Activated CD4-positive, alpha-beta T cell treated with anti-CD3 and anti-CD28 coated beads for 4 hours (primary cell): ENCODE measurements at places on chromosomes 7 and 10.

GRCh38 chr10:6721480-6721879 is 141.4 kb upstream of the PRKCQ start:
- DNase-seq, result no peak

DNA sequence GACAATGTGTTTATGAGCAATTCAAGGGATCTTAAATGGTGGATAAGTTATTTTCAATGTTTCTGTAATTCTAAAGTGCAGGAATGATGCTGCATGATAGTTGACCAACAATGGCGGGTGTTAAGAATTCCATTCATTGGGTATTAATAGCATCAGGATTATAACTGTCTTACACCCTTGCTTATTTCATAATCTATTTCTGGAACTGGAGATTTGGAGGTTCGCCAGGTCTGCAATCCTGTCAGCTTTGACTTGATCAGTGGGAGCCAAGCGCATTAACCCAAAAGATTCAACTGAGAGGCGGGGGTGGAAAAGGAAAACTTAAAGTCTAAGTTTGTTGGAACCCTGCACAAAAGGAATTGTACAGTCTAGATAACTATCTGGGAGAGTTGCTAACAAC is 114.9 kb upstream of the ZEB1 start:
- no peak for DNase-seq

- DNase-seq, result no peak
Observed at GRCh38 chr10:29968585-29968984, 90.8 kb downstream of the JCAD start.

DNA sequence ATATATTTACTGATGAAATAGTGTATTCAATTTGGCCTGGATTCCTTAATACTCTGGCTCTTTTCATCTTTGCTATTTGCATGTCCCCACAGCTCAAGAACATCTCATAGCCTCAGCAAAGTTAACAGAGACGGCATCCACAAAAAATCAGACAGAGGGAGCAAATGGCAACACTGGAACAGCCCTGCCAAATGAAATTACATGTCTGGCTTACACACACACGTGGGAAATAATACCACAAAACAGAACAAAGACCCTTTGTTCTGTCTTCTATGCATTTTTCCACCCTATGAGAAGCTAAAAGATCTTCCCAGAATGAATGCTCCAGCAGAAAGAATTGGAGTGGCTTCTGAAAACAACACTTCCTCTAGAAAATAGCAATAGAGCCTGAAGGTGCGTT is 139.5 kb downstream of the ALOX5 start:
- no peak for DNase-seq

- no peak for DNase-seq
Observed at GRCh38 chr7:114941692-114942091, 19.8 kb downstream of the MDFIC start.

GRCh38 chr10:133357285-133358161 is at the start of gene FUOM:
TSS of gene FUOM (minus strand) at chr10:133358019. CDS start at chr10:133358007, 12 bp downstream.
- peak; percentile 64 for DNase-seq

DNA sequence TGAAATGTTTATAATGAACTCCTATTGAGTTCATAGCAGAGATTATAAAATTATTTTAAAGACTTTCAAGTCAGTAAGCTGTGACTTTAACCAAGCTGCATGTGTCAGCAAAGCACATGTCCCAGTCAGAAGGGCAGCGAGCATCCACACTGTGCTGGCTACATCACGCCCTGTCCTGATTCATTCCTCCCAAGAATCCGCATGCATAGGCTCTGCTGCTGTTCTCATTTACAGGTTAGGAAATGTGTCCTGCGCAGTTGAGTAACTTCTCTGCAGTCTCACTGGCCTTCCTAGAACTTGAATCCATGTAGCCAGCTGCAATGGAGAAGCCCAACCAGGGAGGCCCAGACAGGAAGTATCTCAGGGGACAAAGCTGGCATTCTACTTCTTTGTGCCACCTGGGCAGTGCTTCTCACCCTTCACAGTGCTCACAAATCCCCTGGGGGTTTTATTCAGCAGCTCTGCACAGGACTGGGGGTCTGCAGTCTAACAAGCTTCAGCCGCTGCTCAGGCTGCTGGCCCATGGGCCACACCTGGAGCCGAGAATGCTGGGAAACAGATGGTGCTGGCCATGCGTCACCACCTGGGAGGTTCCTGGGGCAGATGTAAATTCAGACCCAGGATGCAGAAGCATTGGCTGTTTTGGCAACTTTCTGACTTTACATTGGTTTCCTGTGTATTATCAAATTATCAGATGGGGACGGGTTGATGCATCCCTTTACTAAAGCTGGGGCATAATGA is 192.8 kb upstream of the GDF10 start:
- DNase-seq, result no peak

DNA sequence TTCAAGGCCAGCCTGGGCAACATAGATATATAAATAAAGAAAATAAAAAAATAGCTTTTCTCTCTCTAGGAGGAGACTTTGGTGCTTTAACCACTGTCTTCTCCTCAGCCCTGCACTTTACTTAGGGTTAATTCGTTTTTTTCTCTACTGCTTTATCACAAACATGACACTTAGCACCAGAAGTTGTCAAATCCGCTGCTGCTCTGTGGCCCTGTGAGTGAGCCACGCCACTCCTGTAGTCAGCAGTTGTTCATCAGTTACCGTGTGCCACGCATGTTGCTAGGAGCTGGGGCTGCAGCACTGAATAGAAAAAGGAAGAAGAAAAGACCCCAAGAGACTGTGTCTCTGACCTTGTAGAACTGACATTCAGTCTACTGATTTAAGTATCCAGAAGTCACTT is 232.6 kb downstream of the CELF2 start:
- DNase-seq, result no peak

- no peak for DNase-seq
Observed at GRCh38 chr7:101549734-101550133, 79.4 kb downstream of the MYL10 start.

- no peak for DNase-seq
Observed at GRCh38 chr10:60029475-60029874, 123.1 kb upstream of the CCDC6 start.

- DNase-seq, result no peak
Observed at GRCh38 chr10:970311-971149, 17.7 kb upstream of the GTPBP4 start.

DNA sequence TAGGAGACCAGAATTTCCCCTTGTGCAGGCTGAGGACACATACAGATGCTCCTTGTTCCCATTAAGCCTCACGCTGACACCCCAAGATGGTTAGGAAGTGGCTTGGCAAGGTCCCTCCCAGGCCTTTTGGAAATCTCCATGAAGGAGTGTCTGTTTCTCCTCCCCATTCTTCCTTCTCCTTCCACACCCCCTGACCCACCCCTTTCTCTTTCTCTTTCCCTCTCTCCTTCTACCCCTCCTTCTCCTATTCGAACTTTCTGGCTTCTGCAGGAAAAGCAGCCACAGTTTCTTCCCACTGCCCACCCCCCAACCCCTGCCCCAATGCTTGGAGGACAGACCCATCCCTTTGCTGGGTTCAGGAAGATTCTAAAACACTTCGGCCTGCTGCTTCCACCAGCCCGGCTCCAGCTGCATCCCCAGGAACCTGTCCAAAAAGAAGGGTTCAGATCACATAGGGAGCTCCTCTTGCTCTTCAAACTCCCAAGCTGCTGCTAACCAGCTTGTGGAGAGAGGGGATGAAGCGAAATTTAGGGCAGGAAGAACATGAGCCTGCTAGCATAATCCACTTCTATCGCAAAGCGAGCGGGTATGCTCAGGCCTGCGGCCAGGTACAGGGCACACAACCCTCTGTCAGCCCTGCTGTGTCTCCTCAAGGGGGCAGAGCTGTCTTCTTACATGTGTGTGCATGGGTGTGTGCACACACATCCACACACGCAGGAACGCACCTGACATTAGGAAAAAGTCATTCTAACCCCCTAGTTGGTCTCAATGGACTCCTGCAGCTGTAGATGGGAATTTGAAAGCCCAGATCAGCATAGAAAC is 80.4 kb downstream of the PPP1R3C start:
- no peak for DNase-seq

GRCh38 chr10:100327007-100327717 is 2.9 kb downstream of the PKD2L1 start:
- no peak for DNase-seq

DNA sequence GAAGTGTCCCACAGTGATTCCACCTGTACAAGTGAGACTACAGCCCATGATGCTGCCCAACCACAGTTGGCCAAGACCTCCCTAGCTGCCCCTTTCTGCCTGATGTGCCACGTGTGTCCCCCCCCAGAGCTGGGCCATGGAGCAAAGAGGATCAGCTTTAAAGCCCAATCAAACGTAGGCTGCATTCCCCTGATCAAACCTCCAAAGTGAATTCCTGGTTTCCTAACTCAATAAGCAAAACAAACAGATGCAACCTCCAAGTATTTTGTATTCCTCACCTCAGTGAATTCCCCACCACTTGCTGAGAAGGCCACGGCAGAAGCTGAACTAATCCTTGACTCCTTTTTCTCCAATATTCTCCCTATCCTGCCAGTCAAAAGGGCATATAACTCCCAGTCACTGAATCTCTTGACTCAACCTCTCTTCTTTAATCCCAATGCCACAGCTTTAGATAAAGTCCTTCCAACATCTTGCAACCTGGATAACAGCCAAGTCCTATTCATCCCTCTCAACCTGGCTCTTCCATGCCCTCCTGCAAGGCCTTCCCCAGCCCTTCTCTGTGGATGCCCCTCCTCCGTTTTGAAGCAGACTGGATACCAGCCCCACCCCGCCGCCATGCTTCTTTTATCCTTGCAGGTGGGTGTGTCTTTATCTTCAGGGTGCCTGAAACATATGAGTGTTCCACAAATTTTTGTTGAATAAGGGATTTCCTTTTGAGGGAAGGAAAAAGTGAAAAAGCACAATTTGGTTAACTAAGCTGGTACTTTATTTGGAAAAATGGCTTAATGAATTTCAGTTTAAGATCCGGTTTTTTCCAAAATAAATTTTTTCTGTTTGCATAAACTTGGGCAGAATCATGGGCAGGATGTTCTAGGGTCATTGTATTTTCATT is 285.2 kb upstream of the MKLN1 start:
- DNase-seq, result no peak

- no peak for DNase-seq
Observed at GRCh38 chr7:27295236-27295635, 52.6 kb downstream of the EVX1 start.
